ENCODE measurements at places on chromosomes 5 and 9.

GRCh38 chr9:70801181-70801829 is 320.1 kb downstream of the TRPM3 start:
- DNase-seq, result no peak

GRCh38 chr9:8186560-8186959 is 387.0 kb upstream of the DMAC1 start:
- DNase-seq, result no peak

- DNase-seq, result no peak
Observed at GRCh38 chr5:159935946-159936345, 19.7 kb downstream of the ADRA1B start.

DNA sequence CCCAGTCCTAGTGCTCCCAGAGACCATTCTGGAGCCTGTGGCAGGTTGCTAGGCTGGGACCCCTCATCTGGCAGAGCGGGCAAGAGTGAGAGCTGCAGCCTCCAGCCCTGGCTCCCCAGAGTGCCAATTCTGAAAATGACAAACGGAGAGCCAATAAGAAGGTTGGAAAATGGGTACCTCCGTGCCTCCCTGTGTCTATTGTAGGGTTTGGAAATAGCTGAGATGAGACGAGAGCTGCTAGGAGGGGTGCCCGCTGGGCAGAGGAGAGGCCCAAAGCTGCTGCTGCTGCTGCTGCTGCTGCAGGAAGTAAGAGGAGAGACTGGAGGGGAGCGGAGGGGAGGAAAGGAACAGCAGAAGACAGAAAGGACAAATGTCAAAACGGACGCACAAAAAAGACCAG is 36.0 kb upstream of the FUBP3 start:
- DNase-seq, result no peak

DNA sequence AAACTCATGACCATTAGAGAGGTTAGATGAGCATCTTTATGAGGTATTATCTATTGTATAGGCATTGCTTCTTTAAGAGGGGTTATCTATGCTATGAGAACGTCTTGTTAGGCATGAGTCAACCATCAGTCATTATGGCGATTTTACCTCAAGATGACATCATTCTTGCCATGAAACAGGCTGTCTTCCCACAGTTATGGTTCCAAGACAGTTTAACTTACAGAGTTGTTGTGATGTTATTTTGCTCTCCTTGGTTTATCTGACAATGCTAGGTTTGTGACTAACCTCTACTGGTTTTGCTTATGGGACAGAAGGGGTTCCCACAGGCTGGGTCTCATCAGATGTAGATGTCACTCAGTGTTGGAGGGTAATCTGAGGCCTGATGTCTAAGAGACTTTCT is 1864.7 kb upstream of the ACO1 start:
- DNase-seq, result no peak

DNA sequence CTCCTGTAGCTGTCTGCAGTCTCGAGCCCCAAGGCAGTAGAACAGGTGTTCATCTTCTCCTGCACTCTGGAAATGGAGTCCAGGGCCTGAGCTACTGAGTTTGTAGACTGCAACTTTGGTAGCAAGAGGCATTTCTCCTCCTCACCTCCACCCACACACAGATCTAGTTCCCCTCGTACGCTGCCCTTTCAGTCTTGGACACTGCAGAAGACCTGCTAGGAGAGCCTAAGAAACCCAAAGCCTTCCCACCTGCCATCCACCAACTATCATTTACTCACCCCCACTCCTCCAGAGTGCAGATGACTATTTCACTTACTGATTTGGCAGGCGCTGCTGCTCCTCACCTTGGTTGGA is 59.0 kb downstream of the KCNIP1 start:
- no peak for DNase-seq
